Hematopoietic multipotent progenitor cell (in vitro differentiated cells): ENCODE measurements at places on chromosomes 6 and 20.

DNA sequence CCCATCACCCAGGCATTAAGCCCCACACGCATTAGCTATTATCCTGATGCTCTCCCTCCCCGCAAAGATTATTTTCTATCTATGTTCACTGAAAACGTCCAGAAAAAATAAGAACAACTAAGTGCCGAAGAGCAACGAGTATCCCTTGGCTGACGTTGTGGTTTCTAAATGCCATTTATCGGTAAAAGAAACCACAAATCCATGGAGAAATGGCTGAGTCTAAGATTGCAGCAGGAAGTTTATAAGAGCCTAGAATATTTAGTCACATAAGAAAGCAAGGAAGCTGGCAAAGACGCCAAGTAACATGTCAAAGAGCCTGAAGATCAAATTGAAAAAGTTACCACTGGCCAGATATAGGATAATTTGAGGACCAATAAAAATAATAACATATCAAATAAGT lies 18.1 kb upstream of the NOX3 start:
- DNase-seq: no peak

GRCh38 chr20:20824924-20825584 lies 112.6 kb upstream of the RALGAPA2 start:
- DNase-seq: peak; percentile 1

GRCh38 chr6:111353912-111354462 lies 129.0 kb downstream of the REV3L start:
- DNase-seq: no peak

GRCh38 chr6:30754631-30755030 lies 10.3 kb upstream of the IER3 start:
- DNase-seq: no peak

GRCh38 chr6:150290429-150290828 lies 78.4 kb upstream of the IYD start:
- no peak for DNase-seq

GRCh38 chr6:57029213-57029612 lies 17.3 kb upstream of the KIAA1586 start:
- no peak for DNase-seq

DNA sequence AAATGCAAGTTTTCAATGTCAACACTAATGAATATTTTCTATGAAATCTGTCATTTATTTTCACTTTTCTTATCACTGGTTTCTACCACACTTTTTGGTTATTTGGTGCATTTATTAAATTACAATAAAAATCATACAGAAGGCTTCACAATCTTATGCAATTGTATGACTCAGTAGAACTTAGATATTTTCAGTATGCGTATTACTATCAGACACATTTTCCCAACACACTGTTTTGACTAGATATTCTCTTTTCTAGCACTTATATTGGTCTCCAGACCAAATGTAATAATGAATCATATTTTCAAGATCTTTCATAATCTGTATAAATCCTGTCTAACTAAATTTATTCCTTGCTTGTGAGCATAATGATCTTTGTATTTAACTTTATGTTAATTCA lies 74.1 kb downstream of the FAM83B start:
- DNase-seq: no peak

- no peak for DNase-seq
Measured at GRCh38 chr6:114439411-114439810, 96.6 kb upstream of the HS3ST5 start.

DNA sequence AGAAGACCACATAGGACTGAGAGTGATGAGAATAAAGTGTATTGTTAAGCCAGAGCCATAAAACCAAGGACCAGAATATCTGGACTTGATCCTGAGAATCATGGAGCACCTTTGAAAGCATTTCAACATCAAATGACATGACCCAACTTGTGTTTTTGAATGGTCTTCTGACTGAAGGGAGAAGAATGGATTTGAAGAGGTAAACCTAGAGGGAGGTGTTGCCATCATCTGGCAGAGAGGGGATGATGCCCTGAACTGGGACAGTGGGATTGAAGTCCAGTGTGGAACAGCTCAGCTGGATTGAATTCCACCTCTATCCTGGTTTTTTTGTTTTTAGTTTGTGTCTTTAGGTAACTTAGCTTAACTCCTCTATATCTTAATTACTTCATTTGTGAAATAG lies 570.0 kb downstream of the TBC1D32 start:
- no peak for DNase-seq

- DNase-seq: no peak
Measured at GRCh38 chr6:53750052-53750650, 44.7 kb upstream of the LRRC1 start.

GRCh38 chr6:55875400-55875799 lies at the start of gene BMP5:
Gene BMP5, minus strand, starts transcription at chr6:55875590. Its CDS starts 725 bp downstream, at chr6:55874865.
- DNase-seq: no peak

GRCh38 chr6:147648916-147649315 lies 140.4 kb downstream of the SAMD5 start:
- DNase-seq: no peak

- DNase-seq: no peak
Measured at GRCh38 chr20:33105316-33105924, 26.0 kb downstream of the BPIFB4 start.

DNA sequence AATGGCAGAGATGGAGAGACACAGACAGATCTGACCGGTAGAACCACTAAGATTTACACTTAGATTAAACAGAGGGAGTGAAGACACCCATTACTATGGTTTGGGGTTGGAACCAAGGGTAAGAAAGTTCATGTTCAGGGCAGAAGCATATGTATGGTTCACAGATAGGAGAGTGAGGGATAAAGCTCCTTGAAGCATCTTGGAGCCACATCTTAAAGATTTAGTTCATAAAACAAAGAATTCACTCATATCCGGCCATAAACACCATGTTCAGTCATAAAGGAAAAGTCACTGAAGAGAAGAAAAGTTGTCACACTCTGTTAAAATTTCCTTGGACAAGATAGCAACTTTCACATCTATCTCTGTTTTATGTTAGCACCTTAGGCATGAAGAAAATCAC lies 18.0 kb downstream of the STX7 start:
- DNase-seq: no peak

GRCh38 chr20:47610945-47611250 lies 109.2 kb downstream of the NCOA3 start:
- peak; percentile 29 for DNase-seq

DNA sequence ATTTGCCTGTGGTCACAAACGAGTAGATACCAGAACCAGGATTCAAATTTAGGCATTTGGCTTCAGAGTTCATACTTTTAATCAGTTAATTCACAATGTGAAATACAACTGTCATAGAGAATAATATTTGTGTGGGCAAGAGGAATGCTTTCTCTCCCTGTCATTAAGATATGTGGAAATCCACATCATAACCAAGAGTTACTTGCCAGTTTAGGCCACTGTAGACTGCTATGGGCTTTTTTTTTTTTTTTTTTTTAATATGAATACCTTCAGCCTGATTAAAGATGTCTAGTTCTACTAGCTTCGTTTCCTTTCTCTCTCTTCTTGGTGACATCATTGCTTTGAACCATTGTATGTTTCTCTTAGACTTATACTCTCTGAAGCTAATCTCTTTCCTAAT lies 244.9 kb downstream of the ZFAND3 start:
- DNase-seq: no peak

DNA sequence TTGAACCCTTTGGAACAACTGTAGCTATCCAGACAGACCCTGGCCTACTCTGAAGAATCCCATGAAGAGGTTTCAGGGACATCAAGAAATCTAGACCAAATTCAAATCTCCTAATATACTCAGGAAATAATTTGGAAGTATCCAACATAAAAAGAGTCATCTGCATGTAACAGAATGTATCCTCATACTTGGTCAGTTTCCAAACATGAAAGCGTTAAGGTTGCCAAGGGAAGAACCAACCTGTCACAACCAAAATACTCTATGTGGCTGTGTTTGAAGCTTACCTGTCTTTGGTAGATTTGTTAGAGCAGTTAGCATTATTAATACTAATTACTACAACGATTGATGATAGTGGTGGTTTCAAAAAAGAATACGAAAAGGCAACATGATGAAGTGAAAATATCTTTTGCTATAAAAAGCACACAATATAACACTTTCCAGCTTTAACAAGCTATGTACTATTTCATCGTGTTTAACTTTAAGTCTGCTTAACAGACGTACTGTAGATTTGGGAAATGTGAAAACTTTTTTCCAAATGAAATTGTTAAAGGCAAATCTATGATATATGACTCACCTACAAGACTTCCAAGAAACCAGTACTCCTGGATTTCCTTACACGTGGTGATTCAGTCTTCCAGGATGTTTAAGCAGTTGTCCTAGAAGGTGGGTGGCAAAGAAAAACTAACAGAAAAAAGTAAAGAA lies 46.6 kb upstream of the ENPP1 start:
- DNase-seq: no peak

GRCh38 chr6:36624461-36625157 lies 30.4 kb downstream of the SRSF3 start:
- DNase-seq: no peak

DNA sequence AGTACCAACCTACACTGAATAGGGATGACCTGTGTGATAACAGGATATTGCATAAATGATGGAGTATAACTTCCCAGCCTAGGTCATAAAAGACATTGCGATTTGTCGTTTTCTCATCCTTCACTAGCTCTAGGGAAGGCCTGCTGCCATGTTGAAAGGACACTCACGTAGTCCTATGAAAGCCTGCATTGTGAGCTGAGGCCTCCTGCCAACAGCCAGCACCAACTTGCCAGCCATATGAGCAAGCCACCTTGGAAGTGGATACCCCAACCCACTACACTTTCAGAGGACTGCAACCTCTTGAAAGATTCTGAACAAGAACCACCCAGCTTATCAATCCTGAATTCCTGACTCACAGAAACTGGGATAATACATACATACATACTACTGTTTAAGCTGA lies 3.5 kb upstream of the PANK2 start:
- DNase-seq: no peak

GRCh38 chr6:80465513-80465912 lies 359.0 kb downstream of the BCKDHB start:
- no peak for DNase-seq

GRCh38 chr6:144647406-144647964 lies 362.4 kb downstream of the UTRN start:
- no peak for DNase-seq

DNA sequence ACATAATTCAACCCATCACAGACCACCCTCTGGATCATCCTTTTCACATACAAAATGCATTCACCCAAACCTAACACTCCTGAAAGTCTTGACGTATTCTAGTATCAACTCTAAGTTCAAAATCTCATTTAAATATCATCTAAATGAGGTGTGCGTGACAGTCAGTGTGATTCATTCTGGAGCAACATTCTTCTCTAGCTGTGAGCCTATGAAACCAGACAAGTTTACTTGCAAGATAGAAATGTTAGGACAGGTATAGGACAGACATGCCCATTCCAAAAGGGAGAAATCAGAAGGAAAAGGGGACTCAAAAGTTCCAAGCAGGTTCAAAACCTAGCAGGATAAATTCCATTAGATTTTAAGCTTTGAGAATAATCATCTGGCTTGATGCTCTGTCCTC lies 329.7 kb downstream of the CD83 start:
- DNase-seq: no peak

DNA sequence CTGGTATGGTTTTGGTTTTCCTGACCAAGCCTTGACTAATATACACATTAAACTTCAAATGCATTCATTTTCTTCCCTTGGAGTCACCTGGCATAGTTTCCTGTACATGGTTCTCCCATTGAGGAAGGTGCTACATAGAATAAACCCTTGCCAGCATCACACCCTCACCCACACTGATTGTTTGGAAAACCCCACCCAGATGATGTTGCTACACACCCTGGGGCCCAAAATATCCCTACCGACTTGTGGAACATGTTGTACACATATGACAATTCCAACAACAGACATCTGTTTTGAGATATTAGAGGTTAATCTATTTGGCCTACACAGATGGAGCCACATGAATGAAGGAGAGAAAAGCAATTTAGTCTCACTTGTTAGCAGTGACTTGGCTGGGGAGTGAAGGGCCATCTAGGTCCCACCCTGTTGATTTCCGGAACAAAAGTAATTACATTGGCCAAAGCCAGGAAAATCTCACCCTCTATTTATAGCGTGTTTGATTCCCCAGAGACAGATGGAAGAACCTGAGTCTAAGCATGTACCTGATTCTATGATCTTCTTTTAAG lies 606.0 kb upstream of the BTBD3 start:
- DNase-seq: no peak

DNA sequence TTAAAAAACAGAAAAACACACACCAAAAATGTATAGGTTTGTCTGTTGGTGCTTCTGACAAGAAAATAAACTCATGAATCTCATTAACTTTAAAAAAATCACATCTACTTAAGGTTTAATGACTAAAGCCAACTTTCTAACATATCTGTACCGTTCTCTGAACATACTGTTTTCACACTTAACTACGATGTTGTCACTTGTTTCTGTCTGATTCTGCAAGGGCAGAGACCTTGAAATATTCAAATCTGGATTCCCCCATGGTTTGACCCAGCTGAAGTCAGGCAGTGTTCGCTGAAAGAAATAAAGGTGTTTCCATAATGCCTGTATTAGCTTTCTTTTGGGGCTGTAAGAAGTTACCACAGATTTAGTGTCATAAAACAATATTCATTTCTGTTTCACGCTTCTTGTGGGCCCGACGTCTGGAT lies 2.7 kb upstream of the ASXL1 start:
- no peak for DNase-seq

DNA sequence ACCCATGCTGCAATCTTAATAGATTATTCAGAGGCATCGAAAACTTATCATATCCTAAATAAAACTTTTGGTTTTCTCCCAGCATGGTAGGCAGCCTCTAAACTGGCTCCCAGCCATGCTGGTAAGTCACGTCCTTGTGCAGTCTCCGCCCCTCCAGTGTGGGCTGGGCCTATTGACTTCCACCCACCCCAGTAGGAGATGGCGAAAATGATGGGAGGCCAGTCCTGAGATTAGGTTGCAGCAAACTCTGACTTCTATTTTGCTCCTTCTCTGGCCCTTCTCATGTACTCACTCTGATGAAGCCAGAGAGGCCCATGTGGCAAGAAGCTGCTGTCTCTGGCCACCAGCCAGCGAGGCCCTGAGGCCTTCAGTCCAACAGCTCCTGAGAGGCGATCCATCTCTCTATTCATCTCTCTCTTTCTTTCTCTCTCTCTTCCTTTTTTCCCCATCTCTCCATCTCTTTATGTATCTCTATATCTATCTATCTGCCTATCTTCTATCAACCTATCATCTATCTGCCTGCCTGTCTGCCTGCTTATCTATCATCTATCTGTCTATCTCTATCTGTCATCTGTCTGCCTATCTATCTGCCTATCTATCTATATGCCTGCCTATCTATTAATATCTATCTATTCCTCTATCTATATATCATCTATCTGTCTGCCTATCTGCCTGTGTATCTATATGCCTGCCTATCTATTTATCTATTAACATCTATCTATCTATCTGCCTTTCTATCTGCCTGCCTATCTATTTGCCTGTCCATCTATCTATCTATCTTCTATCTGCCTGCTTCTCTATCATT lies 52.7 kb upstream of the STX16 start:
- DNase-seq: no peak

GRCh38 chr6:53493635-53494025 lies 51.3 kb downstream of the GCLC start:
- DNase-seq: no peak

- no peak for DNase-seq
Measured at GRCh38 chr6:47075741-47076421, 33.7 kb upstream of the ADGRF1 start.

GRCh38 chr20:44405785-44406571 lies 50.5 kb downstream of the HNF4A start:
- DNase-seq: no peak
